IMR-90 (cell line): ENCODE measurements at places on chromosomes 2 and 18.

- DNase-seq = no peak
Observed at GRCh38 chr2:105498281-105498846, 99.5 kb upstream of the FHL2 start.

- no peak for DNase-seq
Observed at GRCh38 chr2:236627841-236628240, 58.2 kb downstream of the ACKR3 start.

DNA sequence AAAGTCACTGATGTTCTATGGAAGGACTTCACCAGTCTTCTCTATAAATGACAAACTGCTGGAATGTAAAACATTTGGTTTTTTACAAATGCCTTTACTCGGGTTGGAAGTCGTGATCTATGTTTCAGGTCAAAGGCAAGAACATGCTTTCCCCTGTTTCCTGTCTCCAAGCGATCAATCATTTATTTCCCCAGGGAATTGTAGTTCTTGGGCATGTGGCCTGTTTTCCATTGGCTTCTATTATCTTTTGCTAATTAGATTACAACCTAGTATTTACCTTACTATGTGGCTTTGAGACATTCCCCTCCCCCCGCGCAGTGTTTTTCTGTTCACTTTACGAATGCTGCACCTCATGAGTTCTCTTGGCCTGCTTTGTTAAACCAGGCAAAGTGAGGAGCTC is 684.2 kb downstream of the EPHA4 start:
- no peak for DNase-seq

GRCh38 chr2:237529452-237530402 is 36.6 kb upstream of the PRLH start:
- DNase-seq = no peak

- no peak for DNase-seq
Observed at GRCh38 chr2:55073000-55073983, 23.0 kb upstream of the RTN4 start.

DNA sequence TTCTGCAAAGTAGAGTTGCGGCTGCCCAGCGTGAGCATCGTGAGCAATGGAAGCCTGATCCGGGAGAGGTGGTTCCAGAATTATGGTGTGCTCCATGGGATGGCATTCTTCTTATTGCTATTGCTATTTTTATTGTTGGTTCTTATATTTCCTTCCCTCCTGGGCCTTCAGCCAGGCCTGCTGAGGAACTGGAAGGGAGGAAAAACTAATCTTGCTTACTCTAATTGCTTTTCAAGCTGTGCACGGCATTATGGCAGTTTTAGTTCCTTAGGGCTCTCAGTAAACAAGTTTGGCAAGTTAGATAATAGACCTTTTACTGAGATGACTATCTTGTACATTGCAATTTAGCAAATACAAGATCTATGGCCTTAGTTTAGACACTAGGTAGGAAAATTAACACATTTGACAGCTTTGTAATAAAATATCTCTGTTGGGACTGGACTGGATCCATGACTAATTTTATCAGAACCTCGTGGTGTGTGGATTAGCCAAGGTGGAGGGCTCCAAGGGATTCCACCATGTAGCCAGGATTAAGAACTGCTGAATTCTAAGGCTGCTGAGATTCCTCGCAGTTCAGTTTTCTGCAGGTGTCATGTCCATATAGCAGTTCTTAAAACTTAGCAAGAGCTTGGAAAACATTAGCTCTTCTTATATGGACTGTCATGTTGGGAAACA is 6.0 kb downstream of the RSAD2 start:
- DNase-seq = no peak

- DNase-seq = peak; percentile 69
Observed at GRCh38 chr18:13036622-13037320, 45.6 kb downstream of the CEP192 start.

DNA sequence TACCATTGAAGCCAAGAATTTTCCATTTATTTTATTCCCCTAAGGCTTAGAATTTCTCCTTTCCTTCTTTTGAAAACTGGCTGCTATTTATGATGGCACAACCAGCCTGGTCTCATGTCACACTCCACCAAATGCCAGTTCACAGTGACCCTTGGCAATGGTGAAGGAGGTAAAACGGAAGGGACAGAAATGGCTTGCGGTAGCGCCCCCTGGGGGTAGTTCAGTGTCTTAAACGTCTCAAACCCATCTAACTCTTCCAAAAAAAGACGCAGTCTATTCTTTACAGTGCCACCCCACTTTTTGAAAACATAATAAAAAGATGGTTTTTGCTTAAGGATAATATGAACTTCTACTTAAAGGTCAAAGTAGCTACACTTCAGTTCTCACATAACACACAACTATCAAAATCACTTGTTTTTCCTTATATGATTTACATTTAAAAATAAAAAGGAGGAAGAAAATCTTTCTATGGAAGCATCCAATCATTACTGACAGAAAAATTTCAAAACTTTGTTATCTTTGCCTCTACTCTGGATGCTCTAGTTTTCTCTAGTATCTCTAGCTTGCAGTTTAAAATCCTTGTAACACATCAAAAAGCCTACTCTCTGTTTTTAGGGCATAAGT is 28.0 kb downstream of the PNO1 start:
- peak; percentile 34 for DNase-seq
